ENCODE measurements at places on chromosomes 2 and 18. TPM values are rescaled to one million over a fixed set of nuclear protein-coding genes. Genes with fewer than 3 reads are reported as not detected.

Gene TET3
- total RNA-seq = 21.4 TPM

Gene NOL4
- 110 TPM for total RNA-seq

Gene LOXHD1
- total RNA-seq = 0.25 TPM

Gene C1QL2
- 4.4 TPM for total RNA-seq

Gene RTP5
- total RNA-seq = 5.2 TPM

Gene ARHGEF33
- total RNA-seq = 2.7 TPM

Gene EPHA4
- total RNA-seq = 134 TPM

Gene ZNF24
- 66.6 TPM for total RNA-seq

Gene SIX2
- total RNA-seq = 0.25 TPM

Gene PARD3B
- total RNA-seq = 3.4 TPM

Gene ADAM23
- 22.9 TPM for total RNA-seq

Gene MAL
- not detected for total RNA-seq

Gene DNAH7
- 10.3 TPM for total RNA-seq

Gene LAMA3
- 2.5 TPM for total RNA-seq

Gene CYTIP
- total RNA-seq = 2.0 TPM

Gene ADI1
- total RNA-seq = 10.8 TPM

Gene TRIM43
- total RNA-seq = not detected

Gene BCL2
- 17.7 TPM for total RNA-seq

Gene OSBPL6
- 15.7 TPM for total RNA-seq

Gene SPOPL
- 19.7 TPM for total RNA-seq

Gene GTF2A1L
- 1.7 TPM for total RNA-seq

Gene CCDC141
- 1.5 TPM for total RNA-seq

Gene SCN7A
- total RNA-seq = 0.98 TPM

Gene ABCB6
- 17.7 TPM for total RNA-seq

Gene ANO7
- 0.25 TPM for total RNA-seq

Gene TMEM37
- not detected for total RNA-seq

Gene UGT1A6
- total RNA-seq = not detected

Gene REG3G
- total RNA-seq = not detected

Gene OTX1
- total RNA-seq = 3.4 TPM

Gene MOCOS
- total RNA-seq = 0.25 TPM

Gene ATP6V1C2
- total RNA-seq = 0.25 TPM

Gene RPL37A
- 1,375 TPM for total RNA-seq

Gene KATNAL2
- 3.4 TPM for total RNA-seq

Gene LYG2
- not detected for total RNA-seq

Gene TOGARAM2
- total RNA-seq = under 0.01 TPM

Gene CFC1
- 0.49 TPM for total RNA-seq

Gene UGT1A9
- not detected for total RNA-seq

Gene AKAIN1
- total RNA-seq = 2.5 TPM

Gene IL1RL1
- 0.25 TPM for total RNA-seq

Gene PDIA6
- total RNA-seq = 79.4 TPM

Gene UGT1A4
- total RNA-seq = not detected

Gene VSNL1
- total RNA-seq = 17.5 TPM

Gene NBAS
- 97.4 TPM for total RNA-seq

Gene ITGB6
- not detected for total RNA-seq

Gene GPR39
- 1.7 TPM for total RNA-seq

Gene CXCR2
- total RNA-seq = 0.49 TPM

Gene MYL12A
- 34.2 TPM for total RNA-seq
